ENCODE measurements at places on chromosomes 5 and 9. TPM values are rescaled to one million over a fixed set of nuclear protein-coding genes. Genes with fewer than 3 reads are reported as not detected.

LCN9 gene
- not detected for total RNA-seq

NTRK2 gene
- total RNA-seq = 30.1 TPM

MAMDC4 gene
- 1.7 TPM for total RNA-seq

SUSD1 gene
- 6.2 TPM for total RNA-seq

DNA sequence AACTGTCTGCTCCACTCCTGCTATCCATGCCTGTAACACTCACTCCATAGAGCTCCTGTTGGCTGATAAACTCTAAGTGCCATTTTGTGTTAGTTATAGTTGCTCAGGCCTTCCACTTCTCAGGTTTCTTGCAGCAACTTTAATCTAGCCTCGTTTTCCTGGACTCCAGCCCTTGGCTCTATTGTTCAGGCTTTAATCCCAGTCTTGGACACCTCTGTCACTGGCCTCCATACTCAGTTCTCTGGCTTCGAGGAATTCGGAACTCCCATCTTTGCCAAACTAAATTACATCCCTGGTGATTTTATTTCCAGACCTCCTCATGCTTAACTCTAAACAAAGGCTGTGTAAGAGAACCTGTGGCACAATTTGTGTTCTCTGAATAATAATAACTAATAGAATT lies 39.8 kb downstream of the EMB start:
- no peaks in the 10 kb centered on the region for H3K27me3 ChIP-seq
- DNase-seq = no peak
- H3K4me3 ChIP-seq = no peak overlapping the region
- H3K27ac ChIP-seq = no peak overlapping the region
- H3K36me3 ChIP-seq = no peaks in the 10 kb centered on the region

Measured in right atrium auricular region (tissue), 2 donors.